ENCODE measurements at places on chromosomes 1 and 21.

GRCh38 chr1:36232212-36233095 is 8.2 kb downstream of the THRAP3 start:
- DNase-seq: no peak

DNA sequence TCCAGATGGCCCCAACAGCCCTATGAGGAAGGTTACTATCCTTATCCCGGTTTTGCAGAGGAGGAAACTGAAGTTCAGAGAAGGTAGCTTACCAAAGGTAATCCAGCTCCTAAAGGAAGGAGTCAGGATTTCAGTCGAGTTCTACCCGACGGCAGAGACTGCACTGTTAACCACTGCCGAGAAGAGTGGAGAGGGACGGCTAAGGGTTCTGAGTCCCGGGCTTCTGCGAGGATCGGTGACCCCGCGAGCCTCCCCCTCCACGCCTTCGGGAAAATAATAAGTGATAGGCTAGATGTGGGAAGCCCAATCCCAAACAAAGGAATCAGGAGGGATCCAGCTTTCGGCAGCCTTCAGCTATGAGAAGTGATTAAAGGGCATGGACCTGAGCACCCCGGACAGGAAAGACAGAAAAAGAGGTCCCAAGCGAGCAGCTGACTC is 587 bp downstream of the TMEM53 start:
- DNase-seq: no peak

GRCh38 chr1:24277420-24278169 is 41.6 kb upstream of the GRHL3 start:
- DNase-seq: no peak

DNA sequence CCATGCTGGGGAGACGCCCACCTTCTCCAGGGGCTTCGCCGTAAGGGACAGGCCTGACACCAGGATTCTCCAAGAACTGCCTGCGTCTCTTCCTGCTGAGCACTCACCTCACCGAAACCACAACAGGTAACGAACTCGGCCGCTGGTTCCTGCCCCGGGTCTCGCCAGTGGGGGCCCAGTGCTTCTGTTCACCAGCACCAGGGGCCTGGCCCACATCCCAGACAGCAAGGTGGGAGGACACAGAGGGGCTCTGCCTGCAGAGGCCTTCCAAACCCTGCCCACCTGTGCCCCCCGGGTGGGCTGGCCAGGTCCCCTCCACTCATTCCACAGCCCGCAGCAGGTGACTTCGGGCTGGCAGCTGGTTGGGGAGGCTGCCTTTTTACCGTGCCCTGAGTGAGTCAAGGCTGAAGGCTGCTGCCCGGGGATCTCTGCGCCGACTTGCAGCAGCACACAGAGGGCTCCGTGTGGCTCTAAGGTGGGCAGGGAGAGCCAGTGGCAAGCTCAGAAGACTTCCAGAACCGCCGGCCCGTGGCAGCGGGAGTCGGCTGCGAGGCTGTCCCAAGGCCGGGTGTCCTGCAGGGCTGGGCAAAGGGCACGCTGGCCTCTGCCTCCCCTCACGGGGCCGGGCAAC is 14.7 kb upstream of the COL18A1 start:
- DNase-seq: no peak

DNA sequence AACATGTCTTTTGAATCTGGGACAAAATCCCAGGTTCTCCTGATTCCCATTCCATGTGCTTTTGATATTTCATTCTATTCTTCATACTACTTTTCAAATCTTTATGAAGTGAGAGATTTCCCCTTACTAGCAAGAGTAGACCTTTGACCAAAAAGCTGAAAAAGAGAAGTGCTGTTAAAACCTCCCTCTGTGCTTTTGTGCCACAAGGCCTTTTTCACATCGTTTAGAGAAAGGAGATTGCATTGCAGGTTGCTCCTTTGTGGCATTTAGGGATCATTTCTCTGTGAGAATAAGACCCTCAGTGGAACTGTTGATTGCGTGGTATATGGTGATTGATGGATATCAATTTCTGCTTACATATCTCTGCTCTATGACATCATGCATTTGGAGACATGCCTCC is 148.8 kb downstream of the TGFB2 start:
- DNase-seq: no peak

GRCh38 chr1:153750026-153750995 is 22.5 kb downstream of the INTS3 start:
- DNase-seq: no peak

GRCh38 chr1:233097959-233098580 is 147.7 kb downstream of the NTPCR start:
- DNase-seq: no peak

- no peak for DNase-seq
Observed at GRCh38 chr1:159428536-159428935, 3.5 kb upstream of the OR10J4 start.

GRCh38 chr1:167273027-167273800 is 52.5 kb downstream of the POU2F1 start:
- no peak for DNase-seq

DNA sequence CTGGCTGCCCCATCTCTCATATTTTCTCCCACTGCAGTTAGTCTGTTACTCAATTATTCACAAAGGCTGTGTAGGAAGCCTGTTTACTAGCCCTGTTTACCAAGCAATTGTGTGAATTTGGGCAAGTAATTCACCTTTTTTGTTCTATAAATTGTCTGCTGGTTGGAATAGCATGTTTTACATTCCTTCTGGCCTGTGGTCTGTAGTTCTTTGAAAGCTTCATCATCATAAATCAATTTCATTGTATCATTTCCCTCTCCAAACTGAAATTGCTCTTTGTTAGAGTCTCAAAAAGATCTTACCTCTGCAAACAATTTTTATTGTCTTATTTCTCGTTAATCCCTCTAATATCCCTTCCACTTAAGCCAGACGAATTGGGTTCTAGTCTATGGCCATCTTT is 1059.5 kb upstream of the ADGRL4 start:
- no peak for DNase-seq

DNA sequence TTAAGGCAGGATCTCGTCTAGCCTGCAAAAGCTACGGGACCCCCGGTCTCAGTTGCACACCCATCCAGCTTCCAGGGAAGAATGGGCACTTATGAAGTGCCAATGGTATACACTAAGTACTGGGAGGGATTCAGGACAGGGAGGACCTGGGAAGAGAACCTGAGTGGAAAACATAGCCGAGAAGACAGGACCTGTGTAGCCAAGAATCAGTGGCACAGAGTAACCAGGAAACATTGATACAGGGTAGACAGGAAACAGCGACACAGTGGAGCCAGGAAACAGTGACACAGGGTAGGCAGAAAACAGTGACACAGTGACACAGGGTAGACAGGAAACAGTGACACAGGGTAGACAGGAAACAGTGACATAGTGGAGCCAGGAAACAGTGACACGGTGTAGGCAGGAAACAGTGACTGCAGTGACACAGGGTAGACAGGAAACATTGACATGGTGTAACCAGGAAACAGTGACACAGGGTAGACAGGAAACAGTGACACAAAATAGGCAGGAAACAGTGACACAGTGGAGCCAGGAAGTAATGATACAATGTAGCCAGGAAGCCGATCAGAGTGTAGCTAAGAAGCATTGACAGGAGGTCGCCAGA is 138.0 kb upstream of the ARHGEF16 start:
- peak; percentile 7 for DNase-seq

- DNase-seq: no peak
Observed at GRCh38 chr1:161792740-161793139, 26.6 kb downstream of the ATF6 start.

DNA sequence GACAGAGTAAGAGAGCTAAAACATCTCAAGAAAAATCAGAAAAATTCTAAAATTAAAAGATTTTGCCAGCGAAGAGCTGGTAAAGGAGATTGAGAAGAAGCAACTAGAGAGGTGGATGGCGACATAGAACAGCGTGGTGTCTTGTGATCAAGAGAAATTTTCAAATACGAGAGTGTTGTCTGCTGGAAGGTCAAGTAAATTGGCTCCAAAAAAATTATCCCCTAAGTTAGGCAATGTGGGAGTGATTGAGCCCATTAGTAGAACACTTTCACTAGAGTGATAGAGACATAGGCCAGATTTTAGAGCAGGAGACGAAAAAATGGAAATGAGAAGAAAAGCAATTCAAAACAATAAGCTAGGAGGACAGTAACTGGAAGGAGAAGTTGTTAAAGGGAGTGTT is 94.3 kb upstream of the MPC2 start:
- no peak for DNase-seq

GRCh38 chr1:245483247-245483646 is 328.5 kb downstream of the KIF26B start:
- DNase-seq: no peak

DNA sequence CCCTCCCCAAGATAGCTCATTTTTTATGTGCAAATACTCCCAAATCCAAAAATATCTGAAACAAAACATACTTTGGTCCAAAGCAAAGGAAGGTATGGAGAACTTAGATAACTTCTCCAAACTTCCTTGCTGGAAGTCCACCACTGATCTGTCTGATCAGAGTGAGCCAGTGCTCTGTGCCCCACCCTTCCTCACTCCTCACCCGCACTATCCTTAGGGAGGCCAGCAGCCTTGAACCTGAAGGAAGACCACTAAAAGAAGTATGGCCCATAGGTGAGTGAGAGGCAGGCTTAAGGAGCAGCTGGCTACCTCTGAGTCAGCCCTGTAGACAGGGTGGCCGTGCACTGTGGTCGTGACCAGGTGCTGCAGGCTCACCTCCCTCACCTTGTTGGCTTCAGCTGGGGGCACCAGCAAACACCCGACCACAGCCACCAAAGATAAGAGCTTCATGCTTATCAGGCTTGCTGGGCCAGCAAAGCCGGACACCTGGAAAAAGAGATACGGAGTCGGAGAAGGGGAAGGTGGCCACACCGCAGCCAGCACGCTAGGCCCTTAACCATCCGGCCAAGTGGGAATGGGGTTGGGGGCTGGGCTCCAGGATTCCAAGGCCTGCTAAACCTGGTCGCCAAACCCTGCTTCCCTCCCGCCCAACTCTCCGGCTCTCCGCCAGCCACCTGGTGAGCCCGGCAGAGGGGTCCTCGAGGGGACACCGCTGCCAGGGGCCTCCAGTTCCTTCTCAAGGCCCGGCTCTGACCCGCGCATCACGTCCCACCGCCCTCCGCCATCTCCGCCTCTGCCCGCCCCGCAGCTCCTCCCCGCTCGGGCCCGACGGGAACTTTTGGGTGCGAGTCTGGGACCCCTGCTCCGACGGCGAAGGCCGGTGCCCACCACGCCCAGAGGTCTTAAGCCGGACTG is 543 bp downstream of the TMEM9 start:
- DNase-seq: no peak

GRCh38 chr1:12715896-12716437 is at the start of gene AADACL3:
Gene AADACL3, plus strand, starts transcription at chr1:12716110. Its CDS starts 67 bp downstream, at chr1:12716177.
- no peak for DNase-seq

GRCh38 chr21:33434770-33435360 is 31.7 kb downstream of the IFNGR2 start:
- DNase-seq: peak; percentile 43

DNA sequence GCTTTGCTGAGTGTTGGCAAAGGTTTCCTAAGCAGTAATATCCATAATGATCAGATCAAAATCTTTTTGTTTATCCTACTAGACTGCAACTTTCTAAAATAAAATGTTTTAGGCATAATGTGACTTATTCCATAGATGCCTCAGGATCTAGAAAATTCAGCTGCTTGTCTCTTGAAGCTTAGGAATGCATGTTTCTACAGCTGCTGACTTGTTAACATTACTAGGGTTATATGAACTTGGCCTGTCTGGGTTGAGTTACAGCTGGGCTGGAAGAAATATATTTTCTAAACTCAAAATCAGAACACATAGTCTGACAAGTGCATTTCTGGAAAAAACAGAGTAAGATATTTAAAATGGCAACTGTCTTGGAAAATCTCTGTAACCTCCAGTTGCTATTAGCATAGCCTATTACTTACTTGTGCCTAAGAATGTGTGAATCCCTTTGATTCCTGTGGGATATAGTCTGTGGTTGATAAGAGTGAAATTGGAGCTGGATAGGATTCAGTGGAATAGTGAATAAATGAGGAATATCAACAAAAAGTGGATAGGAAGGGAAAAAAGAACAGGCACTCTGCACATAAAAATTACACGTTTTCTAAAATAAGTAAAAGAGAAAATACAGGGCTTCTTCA is 61.2 kb downstream of the RGS4 start:
- DNase-seq: no peak

DNA sequence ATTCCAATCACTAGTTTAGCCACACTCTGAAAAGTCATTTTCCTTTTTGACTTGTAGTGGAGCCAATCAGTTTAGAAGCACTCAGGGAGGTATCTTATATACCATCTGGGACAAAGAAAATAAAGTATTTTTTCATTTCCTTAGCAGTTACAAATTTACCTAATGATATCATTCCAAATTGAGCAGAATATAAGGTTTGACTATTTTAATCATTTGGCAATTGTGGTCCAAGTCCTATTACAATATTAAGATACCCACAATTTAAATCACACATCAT is 170.6 kb downstream of the LTN1 start:
- DNase-seq: no peak

- no peak for DNase-seq
Observed at GRCh38 chr1:109104364-109105151, 9.4 kb upstream of the ELAPOR1 start.

DNA sequence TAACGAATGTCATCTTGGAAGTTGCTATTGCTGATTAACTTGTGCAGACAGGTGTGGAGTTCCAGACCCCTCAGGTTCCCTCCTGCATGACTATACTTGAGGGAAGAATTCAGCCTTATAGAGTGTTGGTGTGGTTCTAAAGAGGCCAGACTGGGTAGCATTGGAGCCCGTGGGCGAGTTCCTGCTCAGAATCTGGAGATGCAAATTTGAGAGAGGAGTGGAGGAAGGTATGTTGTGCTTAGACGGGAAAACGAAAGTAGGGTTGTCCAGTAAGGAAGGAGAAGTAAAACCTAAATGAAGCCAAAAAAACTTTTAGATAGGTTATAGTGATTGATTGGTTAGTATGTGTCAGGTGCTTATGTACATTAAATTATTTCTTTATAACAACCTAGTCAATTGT is 79.2 kb downstream of the ZNF326 start:
- no peak for DNase-seq

DNA sequence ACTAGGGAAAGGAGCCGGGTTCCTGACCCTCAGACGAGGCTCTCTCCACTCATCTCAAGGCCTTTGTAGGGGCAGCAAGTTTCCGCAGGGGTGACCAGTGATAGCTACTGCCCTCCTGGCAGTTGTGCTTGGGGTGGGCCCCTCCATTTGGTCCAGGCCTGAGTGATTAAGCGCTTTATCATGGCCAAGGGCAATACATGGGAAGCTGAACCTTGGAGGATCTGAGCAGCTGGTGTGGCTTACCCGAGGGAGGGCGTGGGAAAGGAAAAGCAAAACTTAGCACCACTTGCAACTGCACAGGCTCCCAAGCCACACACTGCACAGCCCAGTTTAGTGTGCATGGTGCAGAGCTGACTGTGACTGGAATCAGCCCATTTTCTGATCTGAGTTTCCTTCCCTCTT is 47.8 kb downstream of the GADD45A start:
- no peak for DNase-seq

DNA sequence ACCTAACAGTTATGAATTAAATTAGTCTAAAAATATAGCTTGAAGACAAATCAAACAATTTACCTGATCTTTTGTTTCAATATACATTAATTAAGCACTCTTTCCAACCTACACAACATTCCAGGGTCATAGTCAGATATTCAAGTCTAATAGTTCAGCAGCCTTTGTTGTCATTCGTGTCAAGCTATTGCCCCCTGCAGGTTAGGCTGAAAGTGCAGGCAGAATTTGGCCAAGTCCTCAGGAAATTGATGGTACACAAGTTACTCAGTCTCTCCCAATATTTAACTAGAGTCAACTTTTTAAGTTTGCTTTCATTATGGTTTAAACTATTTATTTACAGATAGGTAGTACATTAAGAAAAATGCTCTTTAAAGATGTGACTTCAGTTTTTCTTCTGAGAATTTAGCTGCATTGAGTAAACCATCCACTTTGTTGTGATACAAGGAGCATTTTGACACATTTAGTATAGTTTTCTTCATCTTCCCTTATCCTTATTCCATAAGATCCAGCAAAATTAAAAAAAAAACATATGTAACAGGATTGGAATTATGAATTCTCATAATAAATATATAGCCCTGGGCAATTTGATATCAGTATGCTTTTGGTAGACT is 130.3 kb upstream of the DPYD start:
- peak; percentile 77 for DNase-seq

Data from stimulated activated CD4-positive, alpha-beta T cell treated with anti-CD3 and anti-CD28 coated beads, Interleukin-4, amount 100 ng/mL, for 24 hours (primary cell).